ENCODE measurements at places on chromosomes 2 and 18.

- no peak for DNase-seq
These were observed 6.0 kb downstream of the MEIS1 start for GRCh38 chr2:66440708-66441497.

GRCh38 chr2:162217598-162217997 lies 25.6 kb downstream of the FAP start:
- DNase-seq = no peak

- DNase-seq = no peak
These were observed 69.2 kb upstream of the HNRNPA3 start for GRCh38 chr2:177143444-177143843.

DNA sequence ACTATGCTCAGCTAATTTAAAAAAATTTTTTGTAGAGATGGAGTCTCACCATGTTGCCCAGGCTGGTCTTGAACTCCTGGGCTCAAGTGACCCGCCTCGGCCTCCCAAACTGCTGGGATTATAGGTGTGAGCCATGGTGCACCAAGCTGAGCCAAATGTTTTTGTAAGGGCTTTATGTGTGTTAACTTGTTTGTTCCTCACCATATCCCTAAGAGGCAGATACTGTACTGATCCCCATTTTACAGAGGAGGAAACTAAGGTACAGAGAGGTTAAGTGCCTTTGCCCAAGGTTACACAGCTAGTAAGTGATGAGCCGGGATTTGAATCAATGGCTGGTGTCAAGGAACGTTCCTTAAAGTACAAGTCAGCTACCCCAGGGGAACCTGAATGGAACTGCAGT lies 85.3 kb upstream of the KLF7 start:
- no peak for DNase-seq

DNA sequence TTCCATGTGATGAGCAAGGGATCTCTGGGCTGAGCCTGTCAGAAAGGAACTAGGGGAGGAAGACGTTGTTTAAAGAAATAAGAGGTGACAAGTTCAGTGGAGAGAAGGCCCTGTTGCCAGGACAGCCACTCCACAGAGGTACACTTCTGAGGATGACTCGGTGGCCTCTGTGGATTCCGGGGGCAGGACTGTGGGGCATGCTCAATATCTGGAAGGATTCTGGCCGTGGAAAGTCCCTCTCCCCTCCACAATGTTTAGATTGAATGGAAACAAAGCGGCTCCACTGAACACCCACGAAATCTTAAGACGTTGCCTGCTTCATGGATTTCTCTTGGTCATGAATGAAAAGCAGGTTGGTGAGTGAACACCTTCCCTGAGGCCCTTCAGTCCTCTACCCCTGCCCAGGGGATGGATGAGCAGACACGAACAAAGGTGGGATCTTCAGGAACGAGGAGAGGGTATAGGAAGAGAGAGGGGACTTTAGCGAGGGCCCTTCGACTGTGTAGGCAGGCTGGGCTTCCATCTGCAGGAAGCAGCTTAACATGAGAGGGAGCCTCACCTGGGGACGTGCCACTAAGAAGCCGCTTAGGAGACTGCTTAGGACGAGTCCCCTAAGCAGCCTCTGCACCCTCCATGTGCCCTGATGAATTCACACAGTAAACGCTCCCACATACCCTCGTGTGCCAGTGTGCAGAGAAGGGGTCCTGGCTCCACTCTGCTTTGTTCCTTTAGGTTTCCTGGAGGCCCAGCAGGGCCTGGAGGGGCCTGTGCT lies 1.9 kb downstream of the NTSR2 start:
- no peak for DNase-seq

GRCh38 chr2:177282787-177283572 lies 18.5 kb upstream of the NFE2L2 start:
- no peak for DNase-seq

DNA sequence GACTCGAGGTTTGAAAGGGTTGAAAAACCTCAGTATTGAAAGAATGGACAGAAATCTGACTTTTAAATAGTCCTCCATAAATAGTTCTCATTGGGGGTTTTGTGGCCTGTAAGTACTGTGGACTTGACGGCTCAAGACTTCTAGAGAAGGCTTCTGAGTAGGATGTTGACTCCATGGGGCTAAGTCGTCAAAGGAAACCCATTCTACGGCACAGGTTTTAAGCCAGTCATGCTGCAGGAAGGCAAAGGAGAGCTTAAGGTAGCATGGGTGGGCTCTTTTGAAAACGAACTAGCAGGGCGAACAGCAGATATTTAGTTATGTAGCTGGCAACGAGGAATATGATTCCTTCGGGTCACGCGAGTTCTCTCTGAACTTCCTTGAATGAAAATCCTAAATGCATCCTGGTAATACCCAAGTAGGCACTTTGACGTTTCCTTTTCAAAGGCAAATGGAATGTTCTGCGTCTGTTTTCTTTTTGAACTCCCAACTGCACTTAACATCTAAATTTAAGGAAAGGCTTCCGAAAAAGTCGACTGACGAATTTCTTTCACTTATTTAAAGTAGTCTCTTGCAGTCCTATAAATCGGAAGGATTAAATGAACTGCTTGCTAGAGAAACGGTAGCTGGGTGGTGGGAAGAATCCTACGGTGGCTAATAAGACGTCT lies 1.1 kb upstream of the NEDD4L start:
- no peak for DNase-seq

GRCh38 chr18:56660655-56661054 lies 9.5 kb downstream of the WDR7 start:
- DNase-seq = no peak

- no peak for DNase-seq
These were observed 1281.7 kb upstream of the CELF4 start for GRCh38 chr18:38847326-38847725.

GRCh38 chr18:76370686-76371085 lies 124.4 kb downstream of the ZNF516 start:
- DNase-seq = no peak

GRCh38 chr2:112147382-112148168 lies 9.4 kb downstream of the FBLN7 start:
- no peak for DNase-seq

- no peak for DNase-seq
These were observed 60.8 kb downstream of the TACR1 start for GRCh38 chr2:75138528-75138927.

DNA sequence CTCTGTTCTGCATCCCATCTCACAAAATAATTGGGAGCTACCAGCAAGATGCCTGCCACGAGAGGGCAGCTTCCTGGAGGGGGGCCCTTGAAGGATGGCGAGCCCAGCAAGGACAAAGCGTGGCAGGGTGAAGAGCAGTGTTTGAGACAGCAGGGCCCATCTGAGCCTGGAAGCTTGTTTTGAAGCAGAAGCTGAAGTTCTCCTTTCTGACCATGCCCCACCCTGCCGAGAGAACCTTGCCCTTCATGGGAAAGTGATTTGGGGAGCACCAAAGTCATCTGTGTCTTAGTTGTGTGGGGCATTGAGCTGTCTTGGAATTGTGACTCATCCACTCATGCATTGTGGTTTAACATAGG lies 216.3 kb downstream of the BCL11A start:
- DNase-seq = no peak

- no peak for DNase-seq
These were observed 89.8 kb upstream of the NEUROD1 start for GRCh38 chr2:181770150-181770549.

GRCh38 chr2:231169488-231169887 lies 28.9 kb upstream of the ARMC9 start:
- no peak for DNase-seq

DNA sequence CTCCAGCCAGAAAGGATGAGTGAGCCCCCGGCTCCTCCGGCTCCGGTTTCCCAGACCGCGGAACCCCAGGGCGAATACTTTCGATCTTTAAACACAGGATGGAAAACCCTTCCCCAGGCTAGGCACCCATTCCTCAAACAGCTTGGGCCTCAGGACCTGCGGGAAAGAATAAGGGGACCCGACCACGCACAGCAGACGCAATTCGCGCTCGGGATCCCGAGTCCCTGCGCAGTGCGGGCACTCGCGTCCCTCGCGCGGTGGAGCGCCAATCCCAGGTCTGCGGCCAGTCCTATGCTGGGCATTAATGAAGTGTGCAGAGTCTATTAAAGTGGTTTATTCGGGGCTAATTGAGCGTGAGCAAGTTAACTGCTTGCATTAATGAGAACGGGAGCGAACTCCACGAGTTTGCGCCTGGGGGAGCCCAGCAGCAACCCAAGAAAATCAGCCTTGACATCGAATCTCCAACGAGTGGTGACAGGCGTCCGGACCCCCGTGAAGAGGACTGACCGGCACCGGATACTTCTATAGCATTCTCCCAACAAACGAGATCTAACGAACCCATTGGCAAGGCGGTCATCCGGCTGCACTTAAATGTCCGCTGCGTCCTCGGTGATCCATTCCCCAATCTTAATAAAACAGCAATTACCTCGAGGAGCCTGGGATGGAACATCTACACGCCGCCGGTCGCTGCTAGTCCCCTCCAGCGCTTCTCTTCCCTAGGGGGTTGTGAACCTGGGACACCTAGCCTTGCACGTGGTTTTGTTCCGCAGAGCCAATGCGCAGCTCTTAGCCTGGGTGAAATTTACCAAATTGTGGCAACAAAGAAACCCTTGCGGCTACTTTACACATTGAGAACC lies 1.6 kb downstream of the OSR1 start:
- no peak for DNase-seq

GRCh38 chr2:14306268-14306861 lies 326.2 kb upstream of the LRATD1 start:
- no peak for DNase-seq

DNA sequence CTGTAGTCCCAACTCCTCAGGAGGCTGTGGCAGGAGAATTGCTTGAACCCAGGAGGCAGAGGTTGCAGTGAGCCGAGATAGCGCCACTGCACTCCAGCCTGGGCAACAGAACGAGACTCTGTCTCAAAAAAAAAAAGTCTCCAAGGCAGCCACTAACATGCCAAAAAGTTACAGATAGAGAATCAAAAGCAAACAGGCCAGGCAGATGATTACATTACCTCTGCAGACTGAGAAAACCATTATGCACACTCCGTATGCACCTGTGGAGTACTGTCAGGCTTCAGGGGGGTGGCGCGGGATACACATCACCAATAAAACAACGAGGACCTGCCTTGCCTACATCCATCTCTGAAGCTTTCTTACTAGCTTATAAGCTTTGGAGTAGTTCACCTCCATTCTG lies 10.3 kb downstream of the STAM2 start:
- no peak for DNase-seq

DNA sequence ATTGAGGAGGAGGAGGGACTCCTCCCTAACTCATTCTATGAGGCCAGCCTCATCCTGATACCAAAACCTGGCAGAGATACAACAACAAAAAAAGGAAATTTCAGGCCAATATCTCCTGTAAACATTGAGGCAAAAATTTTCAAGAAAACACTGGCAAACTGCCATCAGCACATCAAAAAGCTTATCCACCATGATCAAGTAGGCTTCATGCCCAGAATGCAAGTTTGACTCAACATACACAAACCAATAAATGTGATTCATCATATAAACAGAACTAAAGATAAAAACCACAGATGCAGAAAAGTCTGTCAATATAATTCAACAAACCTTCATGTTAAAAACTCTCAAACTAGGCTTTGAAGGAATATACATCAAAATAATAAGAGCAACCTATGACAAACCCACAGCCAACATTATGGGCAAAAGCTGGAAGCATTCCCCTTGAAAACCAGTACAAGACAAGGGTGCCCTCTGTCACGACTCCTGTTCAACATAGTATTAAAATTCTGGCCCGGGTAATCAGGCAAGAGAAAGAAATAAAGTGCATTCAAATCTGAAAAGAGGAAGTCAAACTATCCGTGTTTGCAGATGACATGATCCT lies 1014.3 kb downstream of the CBLN2 start:
- DNase-seq = no peak

GRCh38 chr2:1020206-1020605 lies 69.6 kb downstream of the SNTG2 start:
- no peak for DNase-seq

DNA sequence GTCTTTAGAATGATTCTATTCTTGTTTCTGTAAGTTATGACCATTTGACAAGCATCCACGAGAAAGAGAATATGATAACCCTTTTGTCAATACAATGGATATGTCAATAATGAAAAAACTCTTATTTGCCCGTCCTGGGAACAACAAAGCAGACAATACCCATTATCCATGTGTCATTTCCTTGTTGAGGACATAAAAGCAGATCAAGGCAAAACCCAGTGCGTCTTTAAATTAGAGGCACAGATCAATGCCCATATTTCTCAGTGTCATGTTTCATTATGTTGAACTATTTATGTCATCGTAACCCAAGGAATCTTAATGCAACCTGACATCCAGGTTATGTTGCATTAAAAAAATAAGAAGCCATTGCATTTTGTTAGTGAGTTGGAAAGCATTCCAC lies 365.0 kb upstream of the CELF4 start:
- no peak for DNase-seq

DNA sequence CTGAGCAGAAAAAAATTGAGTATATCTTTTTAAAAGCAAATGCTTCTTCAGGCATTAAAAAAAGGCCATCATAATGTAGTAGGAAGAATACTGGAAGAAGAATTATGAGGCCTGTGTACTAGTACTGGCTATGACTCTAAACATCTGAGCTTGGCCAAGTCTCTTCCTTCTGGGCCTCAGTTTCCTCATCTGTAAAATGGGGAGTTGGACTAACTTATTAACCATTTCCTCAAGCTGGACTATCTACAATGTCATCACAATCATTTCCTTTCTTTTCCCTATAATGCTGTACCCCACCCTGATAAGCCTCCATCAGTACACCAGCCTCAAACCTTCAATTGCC lies 29.3 kb downstream of the FABP1 start:
- no peak for DNase-seq

DNA sequence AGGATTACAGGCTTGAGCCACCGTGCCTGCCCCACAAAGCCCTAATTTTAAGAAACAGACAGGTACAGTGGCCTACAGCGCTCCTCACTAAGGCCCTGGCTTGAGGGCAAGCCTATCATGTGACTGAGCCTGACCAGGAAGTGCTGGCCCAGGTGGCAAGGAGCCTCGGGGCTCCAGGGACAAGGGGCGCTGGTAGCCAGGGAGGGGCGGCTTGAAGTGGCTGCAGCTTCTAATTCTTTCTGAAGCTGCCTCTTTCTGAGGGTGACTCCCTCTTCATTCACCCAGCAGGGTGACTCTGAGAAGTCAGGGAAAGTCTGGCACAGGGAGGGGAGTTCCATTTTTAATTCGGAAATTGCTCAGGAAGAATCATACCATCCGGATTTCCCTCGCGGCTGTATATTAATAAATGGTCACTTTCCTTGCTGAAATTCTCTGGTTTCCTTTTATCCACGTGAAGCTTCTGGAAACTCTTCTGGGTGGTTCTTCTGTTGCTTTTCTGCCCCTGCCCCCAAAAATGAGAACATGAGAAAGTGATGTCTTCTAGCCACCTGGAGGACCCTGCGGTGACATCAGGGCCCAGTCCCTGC lies 115.7 kb downstream of the FAM210A start:
- no peak for DNase-seq
